ENCODE measurements at places on chromosomes 6 and 20.
A peak's percentile ranks its signal among the peaks of the same experiment; 100 is the strongest.

- no peak for DNase-seq
Measured at GRCh38 chr6:106446287-106446885, 85.9 kb downstream of the CRYBG1 start.

DNA sequence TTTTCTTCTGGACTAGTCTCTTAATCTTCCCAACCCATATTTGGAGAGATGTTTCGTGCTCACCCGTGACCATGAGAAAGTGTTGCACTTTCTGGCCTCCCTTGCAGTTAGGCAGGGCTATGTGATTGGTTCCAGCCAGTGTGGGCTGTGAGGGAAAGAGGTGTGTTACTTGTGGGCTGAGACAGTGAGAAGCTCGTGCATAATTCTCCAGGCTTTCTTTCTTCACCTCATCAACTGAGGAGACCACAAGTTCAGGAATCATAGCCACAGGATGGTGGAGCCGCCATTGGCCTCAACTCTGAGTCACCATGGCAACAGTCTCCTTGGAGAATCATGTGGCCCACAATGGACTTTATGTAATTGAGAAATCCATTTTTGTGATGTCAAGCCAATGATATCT is 57.5 kb upstream of the FUCA2 start:
- no peak for DNase-seq

- no peak for DNase-seq
Measured at GRCh38 chr6:37673436-37673835, 24.2 kb downstream of the MDGA1 start.

- no peak for DNase-seq
Measured at GRCh38 chr6:63640062-63640461, 4.5 kb downstream of the PHF3 start.

DNA sequence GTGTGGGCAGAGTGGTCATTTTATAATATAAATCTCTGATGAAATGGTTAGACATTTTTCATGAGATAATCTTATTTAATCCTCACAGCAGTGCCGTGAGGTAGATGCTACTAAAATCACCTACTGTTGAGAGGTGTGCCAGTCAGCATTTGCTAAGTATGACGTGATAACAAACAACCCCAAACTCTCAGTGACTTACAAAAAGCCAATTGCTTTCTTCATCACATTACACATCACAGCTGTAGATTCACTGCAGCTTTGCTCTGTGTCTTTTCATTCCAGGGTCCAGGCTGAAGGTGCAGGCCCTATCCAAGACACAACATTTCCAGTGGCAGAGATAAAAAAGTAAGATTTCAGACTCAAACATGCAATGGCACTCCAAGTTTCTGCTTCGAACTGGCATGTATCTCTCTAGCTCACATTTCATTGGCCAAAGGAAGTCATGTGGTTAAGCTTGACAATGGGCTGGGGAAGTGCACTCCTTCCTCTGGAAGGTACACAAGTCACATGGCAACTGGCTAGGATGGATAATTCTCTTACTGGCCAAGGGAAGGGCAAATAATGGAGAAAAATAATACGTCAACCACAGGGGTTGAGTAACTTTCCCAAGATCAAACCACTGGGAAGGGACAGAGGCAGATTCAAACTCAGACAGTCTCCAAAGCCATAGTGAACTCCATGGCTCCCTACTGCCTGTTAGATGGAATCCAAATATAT is 69.5 kb upstream of the EPB41L1 start:
- no peak for DNase-seq

GRCh38 chr20:17704589-17705317 is 5.0 kb downstream of the BANF2 start:
- DNase-seq, result no peak

DNA sequence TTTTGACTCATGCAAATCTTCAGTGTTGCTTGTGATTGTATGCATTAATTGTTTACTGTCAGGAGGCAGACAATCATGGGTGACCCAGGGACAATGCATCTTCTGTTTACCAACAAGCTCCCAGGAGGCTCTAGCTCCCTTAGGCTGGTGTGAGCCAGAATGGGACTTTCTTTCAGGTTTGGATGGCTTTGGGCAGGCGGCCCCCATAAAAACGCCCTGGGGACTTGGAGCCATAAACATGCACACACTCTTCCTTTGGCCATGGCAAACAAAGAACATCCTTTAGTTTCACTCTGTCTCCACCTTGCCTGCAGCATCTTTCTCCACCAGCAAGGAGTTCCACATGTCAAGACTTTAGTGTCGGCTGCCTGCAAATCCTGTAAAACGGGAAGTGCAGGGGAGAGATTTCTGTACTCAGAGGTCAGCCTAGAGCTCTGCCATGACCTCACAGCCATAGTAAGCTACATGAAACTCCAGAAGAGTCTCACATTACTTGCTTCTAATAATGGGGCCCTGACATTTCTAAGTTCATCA is 127.6 kb downstream of the MAP3K7 start:
- DNase-seq, result no peak

DNA sequence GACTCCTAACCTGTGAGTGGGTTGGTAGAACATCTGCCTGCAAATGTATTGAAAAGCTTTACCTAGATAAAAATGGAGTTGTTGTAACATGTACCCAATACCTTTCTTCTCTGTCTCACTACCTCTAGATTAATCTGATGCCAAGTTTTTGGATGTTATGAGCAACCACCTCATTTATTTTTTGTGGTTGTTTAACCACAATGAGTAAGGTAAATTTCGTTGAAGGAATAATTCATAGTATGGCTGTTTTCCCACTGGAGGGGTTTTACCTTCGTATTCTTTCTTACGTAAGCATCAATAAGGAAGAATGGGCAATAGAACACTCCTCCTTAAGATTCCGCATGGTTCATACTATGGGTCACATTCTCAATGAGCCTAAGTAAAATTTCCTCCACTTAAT is 165.4 kb downstream of the CDH26 start:
- DNase-seq, result no peak

DNA sequence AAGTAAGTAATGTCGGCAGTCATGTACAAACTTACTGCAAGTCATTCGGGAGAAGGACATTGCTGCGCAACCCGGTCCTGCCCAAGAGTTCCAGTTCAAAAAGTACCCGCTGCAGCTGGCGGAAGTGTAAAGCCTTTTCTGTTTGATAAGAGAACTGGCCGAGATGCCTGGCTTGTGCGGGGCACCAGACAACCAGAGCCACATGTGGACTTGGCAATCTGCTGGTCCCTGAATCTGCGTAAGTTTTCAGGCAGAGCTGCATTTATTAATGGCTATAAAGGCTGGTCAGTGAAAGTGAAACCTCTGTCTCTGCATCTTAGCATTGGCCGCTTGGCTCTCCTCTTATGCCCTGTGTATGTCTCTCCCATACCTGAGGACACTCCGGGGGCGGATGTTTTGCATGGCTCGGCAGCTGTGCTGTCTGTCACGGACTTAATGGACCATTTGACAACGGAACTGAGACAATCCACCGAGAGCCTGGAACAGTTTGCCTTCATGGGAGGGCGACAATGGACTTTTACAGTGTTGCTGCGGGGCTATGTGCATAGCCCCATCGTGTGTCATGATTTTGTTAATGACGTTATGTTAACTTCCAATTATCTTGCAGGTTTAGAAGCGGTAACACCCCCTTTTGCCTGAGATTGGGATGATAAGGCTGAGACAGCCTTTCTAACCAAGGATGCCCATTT is 19.8 kb upstream of the RGS17 start:
- DNase-seq, result no peak

- DNase-seq, result no peak
Measured at GRCh38 chr6:90119618-90120017, 177.0 kb downstream of the BACH2 start.

GRCh38 chr6:47897247-47897646 is 115.4 kb downstream of the OPN5 start:
- DNase-seq, result no peak

- peak; percentile 82 for DNase-seq
Measured at GRCh38 chr6:11317885-11318771, 85.7 kb upstream of the NEDD9 start.

- DNase-seq, result no peak
Measured at GRCh38 chr6:104526376-104526775, 333.3 kb downstream of the HACE1 start.

DNA sequence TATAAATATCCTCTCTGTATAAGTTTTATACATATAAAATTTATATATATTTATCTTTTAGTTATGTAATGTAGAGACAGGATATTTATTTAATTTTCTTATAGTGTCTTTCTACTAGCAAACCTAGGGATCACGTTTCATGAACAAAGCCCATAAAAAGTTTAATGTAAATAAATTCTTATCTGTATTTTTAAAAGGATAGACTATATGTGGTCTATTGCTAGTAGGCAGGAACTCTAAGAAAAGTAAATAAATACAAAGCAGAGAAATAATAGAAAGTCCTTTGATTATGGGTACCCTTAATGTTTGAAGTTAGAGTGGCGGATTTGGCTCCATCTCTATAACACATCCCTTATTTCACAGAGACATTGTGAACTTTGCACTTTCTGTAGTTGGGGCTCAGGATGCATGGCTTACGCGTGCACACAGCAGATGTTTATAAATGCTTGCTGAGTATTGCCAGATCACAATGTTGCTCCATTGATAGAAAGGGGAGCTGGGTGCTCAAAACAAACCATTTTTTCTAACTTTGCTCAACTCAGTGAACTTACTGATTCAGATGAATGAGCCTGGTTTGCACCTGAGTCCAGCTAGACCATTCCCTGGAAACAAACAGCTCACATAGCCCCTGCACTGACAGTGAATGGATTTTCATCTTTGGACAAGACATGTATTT is 179.1 kb downstream of the SYNE1 start:
- no peak for DNase-seq

DNA sequence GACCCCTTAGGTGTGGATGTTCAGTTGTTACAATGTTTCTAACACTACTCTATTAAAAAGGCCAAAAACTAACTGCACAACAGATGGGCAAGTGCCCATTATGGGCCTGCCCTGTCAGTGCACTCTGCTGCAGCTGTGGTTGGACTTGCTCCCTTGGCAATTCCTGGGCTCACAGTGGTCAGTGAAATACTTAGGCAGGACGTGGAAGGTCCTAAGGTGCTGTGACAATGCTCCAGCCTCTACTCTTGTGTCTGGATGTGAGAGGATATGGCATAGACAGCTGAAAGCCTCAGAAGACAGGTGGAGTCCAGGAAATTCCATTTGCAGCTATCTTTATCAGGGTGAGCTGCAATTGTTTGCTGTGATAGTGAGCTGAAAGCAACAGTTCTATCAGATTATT is 136.5 kb upstream of the OLIG3 start:
- DNase-seq, result no peak

GRCh38 chr6:37966801-37967200 is 147.3 kb downstream of the ZFAND3 start:
- no peak for DNase-seq

GRCh38 chr6:1810880-1811279 is 201.2 kb downstream of the FOXC1 start:
- DNase-seq, result no peak

DNA sequence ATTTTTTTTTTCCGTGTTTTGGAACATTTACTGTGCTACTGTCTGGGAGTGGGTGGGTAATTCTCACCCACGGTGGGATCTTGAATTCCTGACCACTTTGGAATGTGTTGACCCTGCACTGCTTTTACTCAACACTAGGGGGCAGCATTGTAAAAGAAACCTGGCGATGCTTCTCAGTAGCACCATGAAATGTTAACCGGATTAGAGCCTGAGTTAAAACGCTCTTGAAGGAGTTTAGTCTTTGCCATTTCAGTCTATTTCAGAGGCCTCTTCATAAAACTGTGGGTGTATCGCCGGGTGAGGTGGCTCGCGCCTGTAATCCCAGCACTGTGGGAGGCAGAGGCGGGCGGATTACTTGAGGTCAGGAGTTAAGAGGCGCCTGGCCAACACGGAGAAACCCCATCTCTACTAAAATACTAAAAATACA is 114.4 kb upstream of the PRND start:
- peak; percentile 72 for DNase-seq

GRCh38 chr6:70219943-70220613 is 82.8 kb downstream of the COL9A1 start:
- DNase-seq, result no peak

DNA sequence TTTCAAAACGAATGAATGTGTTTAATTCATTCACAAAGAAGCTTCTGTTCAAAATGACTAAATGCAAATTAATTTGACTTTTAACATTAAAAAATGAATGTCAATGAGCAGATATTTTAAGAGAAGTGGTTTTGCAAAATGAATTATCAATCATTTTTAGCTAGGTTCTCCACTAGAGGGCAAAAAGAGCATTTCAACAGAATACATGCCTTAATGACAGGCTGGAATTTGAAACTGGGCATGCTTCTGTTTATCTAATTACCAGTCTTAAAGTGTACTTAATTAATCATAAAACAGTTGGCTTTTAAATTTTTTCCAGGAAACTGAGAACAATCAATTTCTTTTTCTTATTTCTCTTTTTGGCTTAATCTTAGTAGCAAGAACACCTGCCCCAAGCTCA is 63.8 kb upstream of the TINAG start:
- DNase-seq, result no peak

- no peak for DNase-seq
Measured at GRCh38 chr20:2171266-2171790, 69.7 kb downstream of the STK35 start.

DNA sequence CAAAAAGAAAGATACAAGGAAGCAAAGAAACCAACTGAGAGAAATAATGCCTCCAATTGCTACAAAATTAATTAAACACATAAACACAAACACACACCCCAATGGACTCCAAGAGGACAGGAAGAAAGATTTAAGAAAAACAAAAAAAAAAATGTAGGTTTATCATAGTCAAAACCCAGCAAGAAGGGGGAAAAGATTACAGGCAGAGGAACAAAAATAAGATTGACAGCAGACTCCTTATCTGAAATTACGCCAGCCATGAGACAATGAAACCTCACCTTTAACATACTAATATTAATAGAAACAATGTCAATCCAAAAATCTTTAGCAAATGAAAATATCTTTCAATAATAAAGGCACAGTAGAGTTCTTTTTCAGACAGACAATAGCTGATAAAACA is 155.8 kb downstream of the RNGTT start:
- DNase-seq, result no peak

DNA sequence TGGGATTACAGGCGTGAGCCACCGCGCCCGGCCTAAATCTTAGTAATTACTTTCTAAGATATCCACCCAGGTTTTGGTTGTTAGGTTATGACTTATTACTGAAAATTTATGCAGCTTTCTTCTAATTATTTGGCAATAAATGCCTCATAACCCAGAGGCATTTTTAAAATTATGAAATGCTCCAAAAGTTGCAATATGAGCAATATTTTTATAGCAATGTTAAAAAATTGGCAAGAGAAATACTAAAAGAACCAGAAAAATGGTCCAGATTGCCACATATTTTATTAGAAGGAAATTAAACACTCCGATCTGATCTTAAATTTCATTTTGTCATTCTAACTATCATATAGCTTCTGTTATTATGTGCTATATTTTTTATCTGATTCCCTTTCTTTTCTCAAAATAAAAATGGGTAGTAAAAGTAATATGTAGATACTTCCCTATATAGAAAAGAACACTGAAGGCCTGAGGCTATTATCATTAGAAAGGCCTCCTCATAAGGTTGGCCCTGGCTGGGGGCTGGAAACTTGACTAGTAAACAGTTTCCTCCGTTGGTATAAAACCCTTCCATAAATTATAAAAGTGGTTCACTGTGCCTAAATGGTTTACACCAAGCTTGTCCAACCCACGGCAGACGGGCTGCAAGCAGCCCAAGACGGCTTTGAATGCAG is 22.1 kb downstream of the BLOC1S5 start:
- no peak for DNase-seq
